Caco-2 (cell line): ENCODE measurements at places on chromosomes 11 and 22. TPM values are rescaled to one million over a fixed set of nuclear protein-coding genes. Genes with fewer than 3 reads are reported as not detected.

- no peak for DNase-seq
Observed at GRCh38 chr22:38523029-38523428, 16.9 kb upstream of the DDX17 start.

Gene LRRC51
- total RNA-seq, result 13.7 and 13.8 TPM in 2 replicates

- DNase-seq, result no peak
Observed at GRCh38 chr11:96990914-96991313, 601.1 kb downstream of the JRKL start.

Gene RTN4RL2
- total RNA-seq, result 5.5 and 5.6 TPM in 2 replicates

- no peak for DNase-seq
Observed at GRCh38 chr11:82003671-82004515, 729.8 kb downstream of the FAM181B start.

Gene GGT1
- total RNA-seq, result 9.4 and 12.4 TPM in 2 replicates

- no peak for DNase-seq
Observed at GRCh38 chr11:133362916-133363315, 169.4 kb downstream of the OPCML start.

Gene OR5B21
- total RNA-seq, result not detected in 2 replicates

GRCh38 chr11:117583063-117583801 is 213.8 kb downstream of the DSCAML1 start:
- DNase-seq, result peak; percentile 36

Gene TUB
- total RNA-seq, result not detected in 2 replicates

GRCh38 chr11:11588891-11589290 is 32.9 kb downstream of the GALNT18 start:
- DNase-seq, result no peak

- no peak for DNase-seq
Observed at GRCh38 chr11:105142167-105142566, 2.6 kb upstream of the CARD18 start.

Gene RASSF10
- total RNA-seq, result 0.91 and 1.3 TPM in 2 replicates

DNA sequence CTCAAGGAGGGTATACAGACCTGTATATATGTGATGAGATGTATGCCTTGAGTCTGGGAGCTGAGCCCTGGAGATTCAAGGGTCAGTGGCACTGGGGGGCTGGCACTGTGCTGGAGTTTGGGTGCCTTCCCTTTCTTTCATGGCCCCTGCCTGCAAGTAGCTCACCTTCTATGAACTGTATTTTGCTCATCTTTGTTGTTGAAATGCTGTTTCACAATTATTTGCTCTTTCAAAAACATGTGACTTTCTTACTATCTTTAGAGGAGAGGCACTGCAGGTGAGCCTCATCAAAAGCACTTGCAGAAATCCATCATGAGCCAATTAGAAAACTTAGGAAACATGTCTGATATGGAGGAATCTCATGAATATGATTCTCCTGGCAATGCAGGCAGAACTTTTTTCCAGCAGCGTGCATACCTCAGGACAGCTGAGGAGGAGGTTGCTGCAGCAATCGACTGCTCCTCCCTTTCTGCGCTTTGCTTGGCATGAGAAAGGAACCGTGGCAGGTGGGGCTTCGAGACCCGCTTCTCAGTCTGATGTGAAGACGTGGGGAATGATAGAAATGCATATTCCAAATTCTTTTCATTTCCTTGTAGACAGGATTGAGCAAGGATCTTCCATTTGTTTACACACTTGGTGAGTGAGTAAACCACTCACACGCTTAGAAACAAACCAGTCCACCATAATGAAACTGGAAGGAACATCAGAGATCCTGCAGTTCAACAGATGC is 178.4 kb upstream of the E2F8 start:
- DNase-seq, result peak; percentile 60

Gene C11orf97
- not detected in 2 replicates for total RNA-seq

Gene CD44
- 50.4 and 61.4 TPM in 2 replicates for total RNA-seq

- DNase-seq, result no peak
Observed at GRCh38 chr11:83222499-83222898, 29.0 kb downstream of the ANKRD42 start.

DNA sequence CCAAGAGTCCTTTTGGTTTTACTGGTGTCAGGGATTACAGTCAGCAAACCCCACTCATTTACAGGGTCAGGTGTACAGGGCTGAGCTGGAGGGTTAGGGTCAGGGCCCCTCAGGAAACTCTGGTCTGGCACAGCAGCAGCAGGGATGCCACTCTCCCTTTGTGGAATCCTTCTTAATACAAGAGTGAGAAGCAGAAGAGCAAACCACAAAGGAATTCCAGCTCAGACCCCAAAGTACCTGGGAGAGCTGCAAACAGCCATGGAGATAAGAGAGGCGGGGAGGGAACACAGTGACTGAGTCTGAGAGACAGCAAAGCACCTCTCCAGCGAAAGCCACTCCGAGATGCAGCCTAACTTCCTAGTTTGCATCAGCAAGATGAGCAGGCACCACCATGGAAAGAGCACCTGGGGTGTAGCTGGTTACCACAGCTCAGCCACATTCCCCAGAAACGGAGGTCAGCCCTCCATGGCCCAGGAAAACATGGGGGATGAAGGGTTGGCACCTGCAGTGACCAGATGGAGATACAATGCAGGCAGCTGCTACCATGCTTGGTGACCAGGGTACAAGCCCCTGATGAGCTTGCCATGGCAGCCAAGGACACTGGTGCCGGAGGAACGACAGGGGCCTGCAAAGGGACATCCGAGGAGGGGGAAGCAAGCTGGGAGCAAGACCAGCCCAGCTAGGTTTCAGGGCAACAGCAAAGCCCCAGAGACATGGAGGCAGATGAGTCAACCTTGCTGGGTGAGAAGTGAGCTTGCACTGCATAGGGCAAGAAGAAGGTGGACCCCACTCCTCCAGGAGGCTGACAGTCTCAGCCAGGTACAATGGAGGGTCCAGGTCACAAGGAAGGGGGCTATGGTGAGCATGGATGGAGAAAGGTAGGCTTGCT is 3.9 kb downstream of the BET1L start:
- DNase-seq, result no peak

Gene A4GALT
- 12.7 and 16.2 TPM in 2 replicates for total RNA-seq

- DNase-seq, result no peak
Observed at GRCh38 chr11:25602149-25602548, 729.8 kb upstream of the ANO3 start.

Gene TBX1
- 4.2 and 5.3 TPM in 2 replicates for total RNA-seq

Gene LARGE2
- total RNA-seq, result 62.3 and 67.4 TPM in 2 replicates

Gene TBC1D10A
- 11.1 and 12.2 TPM in 2 replicates for total RNA-seq

- DNase-seq, result no peak
Observed at GRCh38 chr22:26689513-26690301, 32.3 kb downstream of the MIAT start.

DNA sequence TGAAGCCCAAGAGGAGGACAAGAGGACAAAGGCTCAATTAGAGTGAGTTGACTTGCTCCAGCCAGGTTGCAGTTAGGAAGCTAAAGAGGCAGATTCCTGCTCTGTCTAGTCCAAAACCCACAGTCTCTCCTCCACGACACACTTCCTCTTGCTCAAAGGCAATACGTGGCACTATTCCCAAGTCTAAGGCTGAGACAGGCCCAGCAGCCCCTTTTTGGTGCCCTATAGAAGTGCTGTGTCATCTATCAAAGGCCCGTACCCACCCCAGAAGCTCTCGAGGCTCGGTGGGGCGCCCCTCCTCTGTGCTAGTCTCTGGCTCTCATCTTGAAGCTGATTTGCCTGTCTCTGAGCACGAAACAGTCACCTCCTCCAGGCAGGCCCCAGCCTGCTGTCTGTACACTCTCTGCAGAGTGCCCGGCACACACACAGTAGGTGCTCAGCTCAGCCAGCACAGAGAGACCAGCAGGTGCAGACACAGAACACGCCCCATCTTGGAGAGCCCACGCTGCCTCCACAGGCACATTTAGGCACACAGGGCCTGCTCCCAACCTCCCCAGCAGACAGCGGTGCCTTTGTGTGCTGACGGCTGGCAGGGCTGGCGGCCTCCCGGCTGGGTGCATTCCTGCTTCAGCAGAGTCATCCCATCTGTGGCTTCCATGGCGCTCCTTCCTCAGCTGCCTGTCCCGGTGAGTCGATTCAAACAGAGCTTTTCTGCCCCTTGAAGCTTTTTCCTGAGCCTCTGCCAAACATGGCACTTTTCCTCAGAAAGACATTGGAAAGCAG is 52.8 kb downstream of the MYH9 start:
- DNase-seq, result no peak

DNA sequence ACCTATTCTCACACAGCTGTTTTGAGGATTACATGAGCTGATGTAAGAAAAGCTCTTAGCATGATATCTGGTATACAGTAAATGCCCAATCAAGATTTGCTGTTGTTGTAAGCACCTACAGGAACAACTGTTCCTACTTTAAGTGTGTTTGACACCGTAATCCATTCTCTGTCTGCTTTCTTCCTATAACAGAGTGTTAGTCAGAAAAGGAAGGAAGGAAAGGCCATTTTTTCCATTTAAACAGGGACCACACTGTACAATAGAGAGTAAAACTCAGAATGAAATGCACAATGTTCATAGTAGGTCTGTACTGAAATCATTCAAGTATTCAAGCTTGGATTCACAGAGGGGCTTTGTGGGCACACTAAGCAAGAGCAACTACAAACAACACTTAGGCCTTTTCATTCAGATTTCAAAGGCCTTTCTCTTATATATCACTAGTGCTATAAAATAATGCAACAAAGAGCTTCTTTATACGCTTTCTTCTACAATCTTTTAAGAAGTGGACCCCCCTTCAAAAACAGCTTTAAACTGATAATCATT is 21.5 kb downstream of the MTCH2 start:
- no peak for DNase-seq

- DNase-seq, result no peak
Observed at GRCh38 chr11:42175203-42175602, 715.8 kb upstream of the LRRC4C start.

Gene CYTH4
- not detected in 2 replicates for total RNA-seq

Gene ME3
- 32.8 and 36.9 TPM in 2 replicates for total RNA-seq

DNA sequence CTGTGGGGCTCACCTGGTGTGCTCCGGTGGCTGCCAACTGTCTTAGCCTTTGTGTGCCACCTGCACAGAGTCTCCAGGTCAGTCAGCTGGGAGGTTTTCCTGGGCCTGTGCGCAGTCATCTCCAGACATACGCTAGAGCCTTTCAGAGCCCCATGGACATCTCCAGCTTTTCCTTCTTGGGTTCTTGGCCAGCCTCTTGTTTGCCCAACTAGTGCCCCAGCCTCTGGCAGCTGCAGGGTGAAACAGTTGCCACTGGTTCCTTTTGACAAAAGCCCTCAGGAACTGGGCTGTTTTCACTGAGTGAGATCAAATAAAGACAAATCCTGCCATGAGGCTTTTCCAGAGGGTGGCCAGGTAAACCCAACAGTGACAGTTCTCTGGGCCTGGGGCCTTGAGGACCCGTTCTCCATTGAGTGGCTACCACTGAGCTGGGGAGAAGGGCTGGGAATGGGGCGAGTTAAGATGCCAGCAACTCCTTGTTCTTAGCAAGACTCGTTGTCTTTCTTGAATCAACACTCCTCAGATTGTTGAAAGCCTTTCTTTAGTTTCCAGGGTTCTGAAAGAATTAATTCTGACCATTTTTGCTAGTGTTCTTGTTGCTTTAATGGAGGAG is 16.7 kb upstream of the RANBP1 start:
- no peak for DNase-seq

GRCh38 chr22:35664955-35665587 is 16.8 kb downstream of the APOL6 start:
- DNase-seq, result no peak

DNA sequence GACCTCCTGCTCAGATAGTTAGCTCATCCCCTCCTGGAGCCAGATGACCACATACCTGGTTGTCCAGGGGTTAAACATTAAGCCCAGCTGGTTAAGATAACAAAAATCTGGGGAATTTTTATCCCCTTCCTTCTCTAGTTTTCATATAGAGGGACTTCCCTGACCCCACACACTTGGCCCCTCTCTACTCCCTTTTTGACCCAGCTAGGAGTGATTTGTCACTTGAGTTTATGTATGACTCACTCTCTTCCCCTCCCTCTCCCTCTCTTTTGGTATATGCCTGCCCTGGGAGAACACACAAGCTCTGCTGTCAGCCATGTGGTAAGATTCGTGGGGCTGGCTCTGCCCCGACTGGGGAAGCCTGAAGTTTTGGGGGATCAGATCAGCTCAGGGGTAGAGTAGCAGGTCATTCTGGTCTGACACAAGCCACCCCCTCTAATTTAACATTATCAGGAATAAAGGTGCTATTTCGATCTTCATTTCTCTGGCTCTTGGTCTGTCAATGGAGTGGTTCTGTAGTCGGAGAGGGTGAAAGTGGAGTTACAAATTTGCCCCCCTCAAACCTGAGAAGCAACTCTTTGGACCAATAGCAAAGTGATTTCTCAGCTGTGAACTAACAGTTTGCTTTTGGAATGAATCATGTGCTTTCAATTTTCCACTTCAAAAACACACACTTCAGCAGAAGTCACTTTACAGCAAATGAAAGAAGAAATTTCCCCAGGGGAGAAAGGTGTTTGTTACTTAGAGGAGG is 415.3 kb upstream of the CADM1 start:
- no peak for DNase-seq

DNA sequence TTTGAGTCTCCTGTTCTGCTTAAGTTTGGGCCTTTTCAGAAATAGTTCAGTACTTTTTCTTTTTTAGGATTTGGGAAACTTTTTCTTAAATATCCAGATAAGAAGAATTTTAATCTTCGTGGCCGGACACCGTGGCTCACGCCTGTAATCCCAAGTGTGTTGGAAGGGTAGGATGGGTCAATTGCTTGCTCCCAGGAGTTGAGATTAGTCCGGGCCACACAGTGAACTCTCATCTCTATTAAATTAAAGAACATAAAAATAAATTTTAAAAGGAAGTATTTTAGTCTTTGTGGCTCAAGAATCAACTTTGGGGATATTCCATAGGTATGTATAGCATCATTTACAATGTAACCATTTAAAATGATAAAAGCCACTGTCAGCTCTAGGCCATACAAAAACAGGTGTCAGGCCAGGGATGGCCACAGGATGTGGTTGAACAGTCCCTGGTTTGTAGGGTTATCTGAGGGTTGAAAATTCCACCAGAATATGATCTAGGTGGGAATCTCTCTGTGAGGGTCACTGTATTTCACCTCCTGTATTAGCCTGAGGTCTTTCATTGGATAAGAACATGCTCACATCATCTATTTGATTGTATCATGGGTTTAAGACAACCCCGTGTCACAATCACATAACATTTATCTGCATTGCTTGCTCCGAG is 115.6 kb downstream of the GGTLC2 start:
- DNase-seq, result no peak

- DNase-seq, result peak; percentile 74
Observed at GRCh38 chr11:73729594-73730206, 31.2 kb downstream of the RAB6A start.

DNA sequence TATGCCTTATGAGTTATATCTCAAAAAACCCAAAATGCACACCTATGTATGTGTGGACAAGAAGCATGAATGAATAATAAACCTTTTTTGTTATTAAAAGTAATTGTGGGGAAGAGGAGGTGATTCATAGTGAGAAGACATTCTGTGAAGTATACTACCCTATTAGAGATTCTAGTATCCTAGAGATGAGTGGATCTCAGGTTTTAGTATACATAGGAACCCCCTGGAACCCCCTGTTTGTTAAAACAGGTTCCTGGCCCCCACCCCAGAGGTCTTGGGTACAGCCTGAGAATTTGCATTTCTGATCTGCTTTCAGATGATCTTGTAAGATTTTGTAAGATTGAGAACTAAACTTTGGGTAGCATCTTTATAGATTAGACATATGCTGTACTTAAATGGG is 17.5 kb downstream of the NUCB2 start:
- DNase-seq, result no peak

- no peak for DNase-seq
Observed at GRCh38 chr11:62905296-62905695, 15.9 kb downstream of the CHRM1 start.

GRCh38 chr11:64341851-64342791 is 2.1 kb downstream of the CCDC88B start:
- DNase-seq, result no peak
